Glomerular endothelial cell (primary cell): ENCODE measurements at places on chromosomes 6 and 20. TPM values are rescaled to one million over a fixed set of nuclear protein-coding genes. Genes with fewer than 3 reads are reported as not detected.

GRCh38 chr20:32072168-32072750 lies 20.2 kb downstream of the HCK start:
- no peak for DNase-seq

GRCh38 chr6:66538551-66539135 lies 831.6 kb upstream of the EYS start:
- no peak for DNase-seq

DNA sequence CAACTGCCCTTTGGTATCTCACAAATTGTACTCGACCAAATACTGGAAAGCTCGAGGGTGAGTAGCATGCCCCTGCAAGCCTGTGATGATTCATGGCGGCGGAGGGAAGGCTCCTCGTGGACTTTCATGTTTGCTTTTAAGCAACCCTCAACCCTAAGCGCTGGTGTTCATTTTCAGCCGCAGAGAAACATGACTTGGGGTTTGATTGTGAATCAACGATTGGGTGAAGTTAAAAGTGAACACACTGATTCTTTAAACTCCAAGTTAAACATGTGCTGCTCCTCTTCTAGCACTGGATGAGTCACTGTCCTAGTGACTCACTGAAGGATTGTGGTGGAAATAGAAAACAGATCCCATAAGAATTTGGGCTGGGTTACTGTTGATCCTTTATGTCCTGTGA lies 8.3 kb downstream of the CD109 start:
- DNase-seq, result no peak

DNA sequence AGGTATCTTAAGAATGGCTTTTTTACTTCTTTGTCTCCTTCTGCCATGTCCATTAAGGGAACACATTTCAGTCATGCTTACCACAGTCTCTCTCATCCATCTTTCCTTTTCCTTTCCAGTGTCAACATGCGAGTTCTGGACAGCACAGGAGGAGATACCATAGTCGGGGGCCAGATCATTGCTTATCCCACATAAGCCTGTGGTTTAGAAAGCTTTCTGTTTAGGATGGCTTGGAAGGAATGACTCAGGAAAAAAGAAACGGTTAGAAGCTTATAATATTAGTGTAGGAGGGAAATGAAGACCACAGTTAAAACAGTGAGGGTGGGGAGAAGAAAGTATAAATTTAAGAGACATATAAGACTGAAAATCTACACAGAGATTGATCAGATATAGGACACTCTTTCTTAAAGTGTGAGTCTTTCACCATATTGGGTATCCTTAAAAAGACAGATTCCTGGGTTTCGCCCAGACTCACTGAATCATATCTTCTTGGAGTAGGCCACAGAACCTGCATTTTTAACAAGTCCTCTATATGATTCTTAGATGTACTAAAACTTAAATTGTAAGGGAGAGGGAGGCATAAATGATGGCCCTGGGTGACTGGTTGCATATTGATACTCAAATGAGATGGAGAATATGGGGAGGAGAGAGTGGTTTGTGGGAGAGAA lies 36.1 kb downstream of the DSE start:
- no peak for DNase-seq

- no peak for DNase-seq
Observed at GRCh38 chr6:100176951-100177710, 183.1 kb upstream of the MCHR2 start.

DNA sequence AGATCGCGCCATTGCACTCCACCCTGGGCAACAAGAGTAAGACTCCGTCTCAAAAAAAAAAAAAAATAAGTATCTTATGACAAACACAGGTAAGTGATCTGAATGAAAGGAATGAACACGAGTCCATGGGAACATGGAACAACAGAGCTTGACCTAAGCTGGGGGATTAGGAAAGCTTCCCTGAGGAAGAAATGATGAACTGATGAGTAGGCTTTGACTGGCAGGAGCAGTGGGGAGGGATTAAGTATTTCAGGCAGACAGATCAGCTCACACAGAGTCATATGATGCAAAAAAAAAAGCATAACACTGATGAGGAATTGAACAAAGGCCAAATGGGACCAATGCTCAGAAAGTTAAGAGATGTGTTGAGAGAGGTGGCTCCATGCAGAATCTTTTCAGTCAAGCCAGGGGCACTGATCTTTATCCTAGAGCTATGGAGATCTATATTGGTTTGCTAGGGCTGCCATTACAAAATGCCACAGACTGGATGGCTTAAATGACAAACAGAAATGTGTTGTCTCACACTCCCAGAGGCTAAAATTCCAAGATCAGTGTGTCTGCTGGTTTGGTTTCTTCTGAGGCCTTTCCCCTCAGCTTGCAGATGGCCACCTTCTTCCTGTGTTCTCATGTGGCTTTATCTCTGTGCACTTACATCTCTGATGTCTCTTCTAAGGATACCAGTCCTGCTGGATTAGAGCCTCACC lies 85.6 kb downstream of the ANKRD6 start:
- no peak for DNase-seq

DNA sequence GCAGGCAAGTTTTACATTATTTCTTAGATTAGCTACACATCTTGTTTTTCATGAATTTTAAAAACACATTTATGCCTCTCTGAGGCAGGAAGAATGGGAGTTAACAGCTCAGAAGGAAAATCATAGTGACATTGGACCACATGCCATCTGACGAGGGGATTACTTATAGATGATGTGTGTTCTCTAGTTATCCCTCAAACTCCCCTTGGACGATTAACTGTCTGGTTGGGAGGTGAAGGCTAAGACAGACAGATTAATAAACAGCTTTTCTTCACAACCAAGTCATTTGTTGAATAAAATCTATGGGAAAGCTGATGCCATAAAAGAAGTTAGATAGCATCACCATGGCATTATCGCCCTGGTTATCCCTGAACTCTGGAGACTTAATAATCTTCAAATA lies 80.0 kb upstream of the PREP start:
- DNase-seq, result no peak

DNA sequence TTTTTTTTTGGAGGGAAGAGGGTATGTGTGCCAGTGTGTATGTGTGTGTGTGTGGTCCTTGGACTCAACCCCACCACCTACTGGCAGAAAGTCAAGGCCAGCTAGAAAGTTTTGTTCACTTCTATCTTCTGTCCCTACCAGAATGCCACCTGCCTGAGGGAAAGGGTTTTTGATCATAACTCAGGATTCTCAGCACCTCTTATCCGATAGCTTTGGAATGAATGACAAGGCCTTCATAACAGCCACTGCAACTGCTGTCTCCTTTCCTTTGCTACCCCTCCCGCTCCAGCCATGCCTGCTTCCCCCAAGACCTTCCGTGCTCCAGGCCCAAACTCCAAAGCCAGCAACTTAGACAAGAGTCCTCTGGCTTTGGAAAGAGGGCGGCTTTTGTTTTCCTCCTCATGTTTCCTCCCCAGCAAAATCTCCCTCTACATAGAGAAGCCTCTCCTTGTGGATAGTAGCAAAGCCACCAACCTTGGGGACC lies 18.7 kb downstream of the BTN3A1 start:
- DNase-seq, result no peak

- DNase-seq, result no peak
Observed at GRCh38 chr6:3915076-3915791, 66.1 kb downstream of the FAM50B start.

DNA sequence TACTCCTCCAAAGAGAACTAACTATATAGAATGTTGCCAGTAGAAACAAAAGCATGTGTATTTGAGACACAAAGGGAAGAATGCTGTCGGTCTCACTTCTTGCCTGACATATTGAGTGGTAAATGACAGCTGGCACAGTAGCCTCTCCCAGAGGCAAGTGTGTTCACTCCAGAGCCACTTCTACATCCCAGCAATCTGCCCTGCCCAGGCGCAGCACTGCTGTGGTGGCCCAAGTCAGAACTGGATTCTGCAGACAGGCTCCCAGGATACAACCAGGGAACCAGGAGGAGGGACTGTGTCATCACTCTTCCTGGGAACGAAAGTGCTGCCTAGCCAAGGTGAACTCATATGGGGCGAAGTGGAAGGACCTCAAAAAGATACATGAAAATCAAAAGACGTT lies 103.2 kb upstream of the ARMC2 start:
- no peak for DNase-seq

The NRSN1 gene
- not detected in 2 replicates for total RNA-seq

The TINAG gene
- 4.8 TPM in 1 of 2 replicates, not detected in the other for total RNA-seq

The TPX2 gene
- total RNA-seq, result 16.1 and 31.0 TPM in 2 replicates

The SDHAF4 gene
- 5.3 and 8.1 TPM in 2 replicates for total RNA-seq

The DPPA5 gene
- total RNA-seq, result not detected in 2 replicates

The MACROD2 gene
- total RNA-seq, result 0.58 and 0.76 TPM in 2 replicates

The GPSM3 gene
- 15.5 and 21.8 TPM in 2 replicates for total RNA-seq

The BPIFB1 gene
- total RNA-seq, result not detected in 2 replicates
